PC-9 (cell line): ENCODE measurements at places on chromosomes 2 and 18. TPM values are rescaled to one million over a fixed set of nuclear protein-coding genes. Genes with fewer than 3 reads are reported as not detected.

The ARHGAP25 gene
- not detected in 2 replicates for total RNA-seq

- DNase-seq, result no peak
Measured at GRCh38 chr2:121529439-121530211, 1.1 kb upstream of the RNU4ATAC start.

DNA sequence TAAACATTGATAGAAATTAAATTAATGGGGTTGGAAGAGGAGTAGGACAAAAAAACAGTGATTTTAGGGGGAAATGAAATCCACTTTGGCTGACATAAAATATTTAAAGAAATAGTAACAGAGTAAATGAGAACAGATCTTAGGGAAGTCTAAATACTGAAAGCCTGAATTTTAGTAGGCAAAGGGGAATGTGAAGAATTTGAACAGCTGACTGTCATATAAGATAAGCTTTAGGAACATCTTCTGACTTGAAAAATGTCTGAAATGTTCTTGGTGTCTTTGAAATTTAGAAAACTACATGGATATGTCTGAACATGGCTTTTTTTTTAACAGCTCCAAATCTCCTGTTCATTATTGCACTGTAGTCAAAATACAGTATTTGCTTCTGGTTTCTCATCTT lies 150.3 kb downstream of the CALCRL start:
- DNase-seq, result no peak

- DNase-seq, result no peak
Measured at GRCh38 chr2:49129034-49129433, 25.3 kb downstream of the FSHR start.

DNA sequence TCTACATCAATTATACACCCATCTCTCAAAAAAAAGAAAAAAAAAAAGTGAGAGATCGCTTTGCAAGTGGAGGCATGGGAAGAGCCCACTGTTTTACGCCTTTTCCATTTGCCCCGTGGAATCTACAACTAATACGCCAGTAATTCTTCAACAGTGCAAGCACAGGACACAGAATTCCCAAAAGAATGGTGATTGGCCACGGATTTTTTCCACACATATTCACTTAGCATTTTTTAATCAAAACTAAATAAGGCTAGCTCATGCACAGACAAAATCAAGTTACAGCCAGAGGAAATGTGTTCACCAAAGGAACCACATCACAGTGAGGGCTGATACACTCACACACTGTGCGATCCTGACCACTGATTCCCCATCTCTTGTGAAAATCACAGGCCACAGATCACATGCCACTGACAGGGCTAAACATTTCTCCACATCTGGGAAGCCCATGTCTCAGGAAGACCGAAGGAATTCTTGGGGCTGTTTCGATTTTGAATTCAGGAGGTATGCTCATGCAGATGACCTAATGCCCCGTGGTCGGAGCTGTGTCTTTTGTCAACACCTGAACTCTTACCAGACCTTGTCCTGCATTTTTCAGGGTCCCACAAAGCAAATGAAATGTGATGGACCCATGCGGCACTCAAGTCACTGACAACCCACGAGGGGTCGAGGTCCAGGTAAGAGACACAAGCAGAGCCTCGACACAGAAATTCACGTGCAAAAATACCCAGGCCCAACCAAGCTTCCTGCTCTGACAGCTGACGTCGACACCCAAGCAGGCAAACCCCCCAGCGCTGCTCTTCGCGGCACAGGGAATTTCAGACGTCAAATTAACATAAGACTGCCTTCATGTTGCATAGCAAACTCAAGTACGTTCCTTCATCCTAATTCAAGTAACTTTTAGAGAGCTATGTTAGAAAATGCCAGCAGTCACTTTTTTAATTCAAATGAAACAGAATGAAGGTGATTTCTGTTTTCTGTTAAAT lies 69.6 kb downstream of the ZNF516 start:
- no peak for DNase-seq

DNA sequence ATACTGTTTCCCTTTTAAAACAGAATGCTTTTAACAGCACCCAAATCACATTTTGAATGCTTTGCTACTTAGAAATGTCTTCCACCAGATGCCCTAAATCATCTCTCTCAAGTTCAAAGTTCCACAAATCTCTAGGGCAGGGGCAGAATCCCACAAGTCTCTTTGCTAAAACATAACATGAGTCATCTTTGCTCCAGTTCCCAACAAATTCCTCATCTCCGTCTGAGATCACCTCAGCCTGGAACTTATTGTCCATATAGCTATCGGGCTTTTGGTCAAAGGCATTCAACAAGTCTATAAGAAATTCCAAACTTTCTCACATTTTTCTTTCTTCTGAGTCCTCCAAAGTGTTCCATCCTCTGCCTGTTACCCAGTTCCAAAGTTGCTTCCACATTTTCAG lies 1374.5 kb upstream of the NXPH2 start:
- DNase-seq, result no peak

DNA sequence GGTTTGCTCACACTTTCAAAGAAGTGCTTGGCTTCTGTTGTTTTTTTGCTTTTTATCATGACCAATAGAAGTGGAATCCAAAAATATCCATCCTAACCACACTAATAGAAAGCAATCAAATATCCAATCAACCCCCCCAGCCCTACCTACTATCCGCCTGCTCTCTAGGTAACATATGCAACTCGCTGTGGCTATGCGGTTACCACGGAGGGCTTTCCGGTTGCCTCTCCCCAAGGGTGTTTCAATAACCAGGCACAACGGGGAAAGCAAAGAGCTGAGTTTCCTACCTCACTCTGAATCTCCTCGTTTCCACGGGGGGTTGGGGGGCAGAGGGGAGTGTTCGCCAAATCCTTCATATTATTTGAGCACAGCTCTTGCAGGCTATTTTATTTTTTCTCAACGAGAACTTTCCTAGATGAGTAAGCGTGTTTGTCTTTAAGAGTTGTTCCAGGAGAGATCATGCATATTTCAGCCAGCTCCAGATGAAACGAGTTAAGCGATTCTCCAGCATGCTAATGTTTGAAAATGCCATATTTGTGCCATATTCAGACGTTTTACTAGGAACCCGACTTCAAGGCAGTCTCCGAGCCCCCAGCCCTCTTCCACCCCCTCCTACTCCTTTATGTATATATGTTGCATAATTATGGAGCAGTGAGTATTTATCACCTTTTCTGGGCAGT lies 30.3 kb downstream of the PAX3 start:
- DNase-seq, result no peak

DNA sequence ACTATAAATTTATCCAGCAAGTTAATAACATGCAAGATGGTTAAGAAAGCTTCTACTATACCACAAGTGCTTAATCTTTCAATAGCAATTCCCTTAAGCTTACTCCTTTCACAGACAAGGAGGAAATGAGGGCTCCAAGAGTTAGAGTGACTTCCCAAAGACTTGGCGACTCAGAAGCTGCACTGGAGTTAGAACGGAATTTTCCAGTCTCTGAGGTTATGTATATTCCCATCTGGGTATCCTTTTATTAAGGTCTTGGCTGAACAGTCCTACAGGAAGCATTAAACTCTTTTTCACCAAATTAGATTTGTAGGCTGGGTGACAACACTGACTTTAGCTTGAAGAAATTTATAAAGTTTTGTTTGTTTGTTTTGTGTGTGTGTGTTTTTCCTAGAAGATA lies 256.9 kb upstream of the DPP10 start:
- no peak for DNase-seq

GRCh38 chr2:99961196-99961913 lies 181.0 kb downstream of the AFF3 start:
- no peak for DNase-seq

DNA sequence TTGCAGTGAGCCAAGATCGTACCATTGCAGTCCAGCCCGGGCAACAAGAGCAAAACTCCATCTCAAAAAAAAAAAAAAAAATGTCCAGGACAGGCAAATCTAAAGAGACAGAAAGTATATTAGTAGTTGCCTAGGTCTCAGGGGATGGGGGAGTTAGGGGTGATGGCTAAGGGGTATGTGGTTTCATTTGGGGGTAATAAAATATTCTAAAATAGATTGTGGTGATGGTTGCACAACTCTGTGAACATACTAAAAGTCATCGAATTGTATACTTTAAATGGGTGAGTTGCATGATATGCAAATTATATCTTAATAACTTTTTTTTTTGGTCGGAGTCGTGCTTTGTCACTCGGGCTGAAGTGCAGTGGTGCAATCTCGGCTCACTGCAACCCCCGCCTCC lies 34.2 kb upstream of the ACTR2 start:
- DNase-seq, result no peak
